Mammary epithelial cell (primary cell): ENCODE measurements at places on chromosomes 2 and 18. TPM values are rescaled to one million over a fixed set of nuclear protein-coding genes. Genes with fewer than 3 reads are reported as not detected.
A peak's percentile ranks its signal among the peaks of the same experiment; 100 is the strongest.

ANKRD30B gene
- not detected in 2 replicates for total RNA-seq

GPR35 gene
- total RNA-seq: 0.17 TPM

KRTCAP3 gene
- 1.5 TPM for total RNA-seq

ABCG8 gene
- not detected in 2 replicates for total RNA-seq

CRYGD gene
- not detected for total RNA-seq

ALK gene
- total RNA-seq: not detected

LAMA1 gene
- total RNA-seq: 48.4 and 80.6 TPM in 2 replicates

SULT1C4 gene
- not detected for total RNA-seq

DNA sequence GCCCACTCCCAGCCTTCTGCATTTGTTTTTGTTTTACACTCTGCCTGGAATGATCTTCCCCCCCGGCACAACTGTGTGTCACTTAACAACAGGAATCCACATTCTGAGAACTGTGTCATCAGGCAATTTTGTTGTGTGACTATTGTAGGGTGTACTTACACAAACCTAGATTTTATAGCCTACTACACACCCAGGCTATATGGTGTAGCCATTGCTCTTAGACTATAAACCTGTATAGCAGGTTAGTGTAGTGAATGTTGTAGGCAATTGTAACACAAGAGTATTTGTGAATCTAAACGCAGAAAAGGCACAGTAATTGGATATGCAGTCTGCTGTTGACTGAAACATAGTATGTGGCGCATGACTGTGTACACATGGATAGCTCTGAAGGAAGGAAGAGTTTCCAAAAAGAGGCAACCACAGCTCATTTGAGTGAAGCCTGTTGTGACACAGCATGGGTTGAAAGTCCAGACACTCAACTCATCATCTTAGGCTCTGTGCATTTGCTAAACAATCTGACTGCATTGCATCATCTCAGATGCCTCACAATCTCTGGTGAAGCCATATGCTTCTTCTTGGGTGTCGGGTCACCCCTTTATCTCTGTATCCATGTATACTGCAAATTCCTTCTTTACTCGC, 506.6 kb upstream of the SPHKAP start:
- no peak for DNase-seq

DNA sequence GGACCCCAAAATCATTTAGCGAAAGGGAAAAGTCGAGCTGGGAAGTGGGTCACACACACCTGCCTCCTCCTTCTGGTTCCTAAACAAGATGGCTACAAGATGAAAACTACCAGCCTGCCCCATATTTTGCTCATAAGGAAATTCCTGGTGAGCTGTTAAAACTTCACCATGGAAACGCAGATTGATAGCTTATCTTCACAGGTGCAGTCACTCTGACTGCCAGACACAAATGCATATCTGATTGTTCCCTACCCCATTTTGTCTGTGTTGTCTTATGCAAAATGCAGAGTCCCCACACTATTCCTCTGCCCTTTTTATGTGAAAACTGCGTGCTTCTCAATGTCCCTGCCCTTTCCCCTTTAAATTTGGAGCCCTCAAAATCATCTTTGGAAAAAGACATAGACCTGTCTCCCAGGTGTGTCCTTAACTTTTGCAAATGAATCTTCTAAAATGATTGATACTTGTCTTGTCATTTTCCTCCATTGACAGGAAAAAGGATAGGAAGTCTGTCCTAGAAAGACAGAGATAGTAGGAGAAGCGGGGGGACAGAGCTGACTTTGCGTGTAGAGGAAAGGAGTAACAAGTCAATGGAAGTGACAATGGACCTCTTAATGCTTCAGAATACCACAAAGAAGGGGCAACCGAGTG, 38.9 kb upstream of the THOC1 start:
- no peak for DNase-seq

DNA sequence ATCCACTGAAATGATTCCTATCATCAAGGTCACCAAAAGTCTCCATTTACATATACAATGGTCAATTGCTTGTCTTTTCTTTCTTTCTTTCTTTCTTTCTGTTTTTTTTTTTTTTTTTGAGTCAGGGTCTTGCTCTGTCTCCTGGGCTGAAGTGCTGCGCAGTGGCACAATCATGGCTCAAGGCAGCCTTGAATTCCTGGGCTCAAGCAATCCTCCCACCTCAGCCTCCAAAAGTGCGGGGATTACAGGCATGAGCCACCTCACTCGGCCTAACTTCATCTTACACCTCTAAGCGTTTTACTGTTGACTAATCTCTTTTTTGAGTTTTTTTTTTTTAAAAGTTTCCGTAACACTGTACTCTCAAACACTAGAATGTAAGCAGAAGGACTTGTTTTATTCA, 867 bp downstream of the SF3B6 start:
- no peak for DNase-seq

- DNase-seq: peak; percentile 92
These were observed 62.3 kb downstream of the VWA3B start for GRCh38 chr2:98149333-98149697.

GRCh38 chr18:55455938-55456337, 132.1 kb downstream of the TCF4 start:
- no peak for DNase-seq

GRCh38 chr2:96816836-96817702, 1.0 kb downstream of the CNNM3 start:
- DNase-seq: peak; percentile 20

- peak; percentile 54 for DNase-seq
These were observed 89.9 kb upstream of the CD226 start for GRCh38 chr18:70037431-70038061.

- peak; percentile 70 for DNase-seq
These were observed 13.2 kb downstream of the TXNDC2 start for GRCh38 chr18:9898792-9899549.

GRCh38 chr2:24085200-24085489, 511 bp upstream of the TP53I3 start:
- no peak for DNase-seq

GRCh38 chr2:227511239-227511930, 39.4 kb downstream of the AGFG1 start:
- DNase-seq: no peak

- DNase-seq: peak; percentile 96
These were observed 71.6 kb upstream of the CHRNA1 start for GRCh38 chr2:174835797-174836255.

- DNase-seq: no peak
These were observed 35.6 kb downstream of the CYB5A start for GRCh38 chr18:74256190-74256589.

GRCh38 chr18:44035554-44035953, 645.1 kb upstream of the SETBP1 start:
- DNase-seq: no peak

DNA sequence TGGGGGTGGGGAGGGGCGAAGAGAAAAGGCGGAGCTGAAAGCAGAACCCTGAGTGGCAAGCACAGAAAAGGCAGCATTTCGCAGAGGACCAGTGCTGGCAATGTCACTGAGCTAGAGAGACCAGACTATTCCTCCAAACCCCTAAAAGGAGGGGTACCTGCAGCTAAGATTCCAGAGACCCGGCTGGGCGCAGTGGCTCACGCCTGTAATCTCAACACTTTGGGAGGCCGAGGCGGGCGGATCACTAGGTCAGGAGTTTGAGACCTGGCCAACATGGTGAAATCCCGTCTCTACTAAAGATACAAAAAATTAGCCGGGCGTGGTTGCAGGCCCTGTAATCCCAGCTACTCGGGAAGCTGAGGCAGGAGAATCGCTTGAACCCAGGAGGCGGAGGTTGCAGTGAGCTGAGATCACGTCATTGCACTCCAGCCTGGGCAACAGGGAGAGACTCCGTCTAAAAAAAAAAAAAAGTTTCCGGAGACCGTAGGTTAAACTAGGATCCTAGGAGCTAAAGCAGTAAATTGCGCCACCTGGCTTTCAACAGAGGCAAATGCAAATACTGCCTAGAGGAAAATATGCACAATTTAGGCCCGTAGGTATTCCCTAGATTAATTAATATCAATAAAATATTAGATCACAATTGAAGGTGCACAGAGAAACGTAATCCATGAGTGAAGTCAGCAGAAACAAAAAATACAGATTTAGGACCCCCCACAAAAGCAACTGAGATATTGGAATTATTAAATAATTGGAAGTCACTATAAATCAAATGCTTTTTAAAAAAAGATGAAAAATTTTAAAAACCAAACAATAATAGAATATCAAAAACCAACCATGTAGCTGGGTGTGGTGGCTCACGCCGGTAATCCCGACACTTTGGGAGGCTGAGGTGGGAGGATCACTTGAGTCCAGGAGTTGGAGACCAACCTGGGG, 4.9 kb downstream of the UCN start:
- DNase-seq: peak; percentile 57

GRCh38 chr2:127196998-127197397, 23.1 kb downstream of the CYP27C1 start:
- DNase-seq: no peak

DNA sequence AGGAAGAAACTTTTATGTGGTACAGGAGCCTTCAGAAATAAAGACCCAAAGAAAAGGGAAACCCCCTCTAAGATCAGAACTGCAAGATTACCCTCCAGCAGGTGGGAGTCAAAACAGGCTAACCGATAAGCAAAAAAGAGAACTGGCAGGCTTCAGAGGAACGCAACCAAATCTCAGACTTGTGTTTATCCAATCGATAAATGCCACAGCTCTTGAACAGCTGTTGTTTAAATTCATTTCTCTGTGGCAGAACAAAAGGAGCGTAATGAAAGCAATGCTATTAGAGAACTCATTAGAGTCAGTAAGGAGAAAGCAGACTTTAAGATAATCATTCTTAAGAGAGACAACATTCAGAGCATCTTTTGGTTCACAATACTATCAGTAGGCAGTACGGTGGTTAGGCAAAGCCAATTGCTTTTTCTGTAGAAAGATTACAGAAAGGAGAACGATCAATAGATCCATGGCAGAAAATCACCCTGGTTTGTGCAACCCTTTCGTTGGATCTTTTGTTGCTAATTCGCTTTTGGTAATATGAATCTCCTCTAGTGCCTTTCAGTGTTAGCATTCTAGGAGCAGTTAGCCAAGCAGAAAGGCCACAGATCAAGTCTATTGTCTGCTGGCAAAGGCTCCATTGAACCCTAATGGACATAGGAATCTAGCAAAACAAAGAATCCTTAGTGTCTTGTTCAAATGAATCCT, 476.4 kb upstream of the CHST9 start:
- DNase-seq: no peak

DNA sequence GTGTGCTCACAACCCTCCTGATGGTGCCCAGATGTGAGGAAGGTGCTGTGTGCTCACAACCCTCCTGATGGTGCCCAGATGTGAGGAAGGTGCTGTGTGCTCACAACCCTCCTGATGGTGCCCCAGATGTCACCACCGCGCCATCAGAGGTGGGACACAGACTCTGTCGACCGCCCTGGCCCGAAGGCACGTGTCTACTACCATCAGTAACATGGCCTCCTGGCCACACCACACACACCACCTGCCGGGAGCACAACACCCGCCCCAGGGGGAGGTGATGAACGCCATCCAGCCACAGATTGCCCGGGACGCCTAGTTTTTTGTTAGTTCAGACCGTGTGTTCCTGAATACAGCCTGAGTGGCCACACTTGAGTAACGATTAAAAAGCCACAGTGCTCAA, 24.5 kb downstream of the HDAC4 start:
- no peak for DNase-seq

DNA sequence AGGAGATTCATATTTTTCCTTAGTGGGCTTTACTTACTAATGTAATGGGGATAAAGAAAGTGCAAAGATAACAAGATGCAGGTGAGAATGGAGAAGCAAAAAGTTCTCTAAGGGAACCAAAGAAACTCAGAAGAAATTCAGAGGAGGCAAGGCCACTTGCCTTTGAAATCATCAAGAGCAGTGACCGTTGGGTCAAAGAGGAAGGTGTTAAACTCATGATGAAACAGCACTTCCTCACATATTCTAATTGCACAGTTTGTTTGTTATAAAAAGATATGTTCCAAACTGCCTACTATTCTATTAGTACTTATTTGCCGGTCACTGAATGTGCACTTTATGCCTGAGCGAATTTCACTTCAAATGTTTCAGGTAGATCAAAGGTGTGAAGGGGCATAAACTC, 975.1 kb downstream of the BCL11A start:
- no peak for DNase-seq

GRCh38 chr18:26711756-26712155, 153.8 kb downstream of the AQP4 start:
- DNase-seq: no peak

DNA sequence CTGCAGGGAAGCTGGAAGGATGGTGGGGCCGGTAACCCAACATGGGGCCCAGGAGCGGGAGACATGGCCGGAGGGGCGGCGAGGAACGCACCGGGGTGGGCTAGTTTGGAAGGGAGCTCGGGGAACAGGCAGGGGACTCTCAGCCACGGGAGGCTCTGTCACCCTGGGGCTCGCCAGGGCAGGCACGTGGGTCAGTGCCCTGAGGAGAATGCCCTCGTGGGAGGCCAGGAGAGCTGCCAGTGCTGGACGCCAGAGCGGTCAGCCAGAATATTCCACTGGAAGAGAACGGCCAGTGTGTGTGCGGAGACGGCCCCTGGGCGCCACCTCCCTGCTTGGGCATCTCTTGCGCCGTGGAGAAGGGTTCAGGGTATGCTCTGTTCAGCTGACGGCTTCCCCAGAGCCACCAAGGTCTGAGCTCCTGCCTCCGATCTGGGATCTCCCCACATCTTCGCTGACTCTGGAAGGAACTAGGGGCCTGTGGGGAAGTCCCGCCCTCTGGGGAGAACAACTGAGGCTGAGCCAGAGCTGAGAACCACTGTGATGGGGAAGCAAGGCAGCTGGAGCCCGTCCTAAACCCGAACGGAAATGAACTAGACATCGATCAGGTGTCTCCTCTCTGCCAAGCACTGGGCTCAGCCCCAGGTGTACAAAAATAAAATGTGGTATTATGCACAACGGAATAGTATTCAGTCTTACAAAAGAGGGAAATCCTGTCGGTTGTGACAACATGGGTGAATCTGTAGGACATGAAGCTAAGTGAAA, 49.3 kb downstream of the TNP1 start:
- no peak for DNase-seq

- DNase-seq: no peak
These were observed 12.3 kb upstream of the SMAD7 start for GRCh38 chr18:48962994-48963561.

DNA sequence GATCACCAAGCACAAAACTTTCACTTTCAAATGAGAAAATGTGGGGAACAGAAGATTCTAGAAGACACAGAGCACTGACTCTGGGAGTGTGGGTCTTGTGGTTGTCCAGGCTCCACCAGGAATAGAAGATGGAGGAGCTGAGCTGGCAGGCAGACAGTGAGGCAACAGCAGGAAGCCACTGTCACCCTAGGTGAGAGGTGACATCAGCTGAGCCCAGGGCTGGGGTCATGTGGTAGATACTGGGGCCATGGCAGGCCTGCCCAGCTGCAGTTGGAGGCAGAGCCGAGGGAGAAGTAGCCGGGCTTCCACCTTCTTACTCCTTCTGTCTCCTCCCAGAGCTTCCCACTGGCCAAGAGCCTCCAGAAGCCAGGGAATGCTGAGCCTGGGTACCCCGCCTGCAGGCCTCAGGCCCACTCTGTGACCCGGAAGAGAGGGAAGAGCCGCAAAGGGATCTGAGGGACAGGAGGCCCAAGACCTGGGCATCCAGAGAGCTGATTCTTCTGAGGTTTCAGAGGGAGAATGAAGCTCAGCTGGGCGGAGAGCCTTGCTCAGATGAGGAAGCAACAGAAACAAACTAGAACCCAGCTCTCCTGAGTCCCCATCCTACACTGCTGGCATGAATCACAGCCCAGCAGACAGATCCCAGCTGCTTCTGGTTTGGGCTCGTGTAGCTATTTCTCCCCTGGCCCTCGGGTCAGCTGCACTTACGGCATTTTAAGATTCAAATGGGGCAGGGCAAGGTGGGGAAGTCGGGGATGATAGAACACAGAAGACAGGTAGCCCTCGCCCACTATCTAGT, 39.8 kb upstream of the ASAP2 start:
- no peak for DNase-seq
